Coronary artery (tissue), 2 donors: ENCODE measurements at places on chromosomes 16 and 17.

GRCh38 chr16:4087099-4087885 is 28.9 kb downstream of the ADCY9 start:
- peak; percentile 45 for DNase-seq

DNA sequence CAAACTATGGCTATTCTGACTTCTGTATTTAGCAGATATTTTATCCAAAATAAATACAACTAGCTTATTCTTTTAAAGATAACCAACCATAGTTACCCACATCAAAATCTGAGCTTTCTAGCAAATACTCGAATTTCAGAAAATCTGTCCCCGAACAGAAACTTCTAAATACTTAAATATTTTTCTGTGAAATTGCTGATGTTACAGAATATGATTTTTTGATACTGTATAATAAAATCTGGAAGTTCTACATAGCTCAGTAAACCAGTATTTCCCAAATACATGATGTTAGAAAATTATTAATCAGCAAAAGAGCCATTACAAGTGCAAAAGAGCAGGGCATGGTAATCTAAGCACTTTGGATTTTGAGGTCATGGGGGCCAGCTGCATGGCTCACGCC is 114.9 kb downstream of the CDH8 start:
- DNase-seq: no peak

DNA sequence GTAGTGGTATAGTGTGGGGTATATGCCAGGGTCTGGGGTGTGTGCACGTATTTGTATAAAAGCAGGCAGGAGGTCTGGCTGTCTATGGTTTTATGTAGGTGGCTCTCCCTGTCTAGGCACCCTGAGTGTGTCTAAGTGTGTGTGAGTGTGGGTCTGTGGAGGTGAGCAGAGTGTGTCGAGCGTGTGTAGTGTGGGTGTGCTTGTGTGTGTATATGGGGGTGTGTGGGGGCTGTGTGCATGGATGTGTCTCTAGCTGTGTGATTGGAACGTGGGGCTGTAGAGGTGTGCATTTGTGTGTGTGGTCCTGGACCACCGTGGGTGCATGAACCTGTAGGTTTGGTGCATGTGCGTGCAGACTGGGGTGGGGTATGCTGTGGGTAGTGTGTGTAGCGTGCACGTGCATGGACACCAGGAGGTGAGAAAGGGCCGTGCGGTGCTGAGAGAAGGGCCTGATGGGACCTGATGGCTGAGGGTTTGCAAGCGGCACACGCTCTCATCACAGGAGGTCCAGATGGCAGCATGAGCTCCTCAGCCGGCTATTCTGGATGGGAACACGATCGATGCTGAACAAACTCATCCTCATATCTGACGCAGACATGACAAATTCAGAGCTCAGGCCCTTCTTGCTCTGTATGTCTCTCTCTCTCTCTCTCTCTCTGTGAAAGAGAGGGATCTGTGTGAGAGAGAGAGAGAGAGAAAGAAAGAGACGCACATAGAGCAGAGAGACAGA is 27.7 kb downstream of the SPACA3 start:
- peak; percentile 52 for DNase-seq

- no peak for DNase-seq
These were observed 6.9 kb downstream of the HIRIP3 start for GRCh38 chr16:29988346-29989075.

GRCh38 chr16:79041206-79041605 is 559.3 kb downstream of the MAF start:
- DNase-seq: no peak

- no peak for DNase-seq
These were observed 17.4 kb upstream of the SUPT4H1 start for GRCh38 chr17:58369214-58370031.

DNA sequence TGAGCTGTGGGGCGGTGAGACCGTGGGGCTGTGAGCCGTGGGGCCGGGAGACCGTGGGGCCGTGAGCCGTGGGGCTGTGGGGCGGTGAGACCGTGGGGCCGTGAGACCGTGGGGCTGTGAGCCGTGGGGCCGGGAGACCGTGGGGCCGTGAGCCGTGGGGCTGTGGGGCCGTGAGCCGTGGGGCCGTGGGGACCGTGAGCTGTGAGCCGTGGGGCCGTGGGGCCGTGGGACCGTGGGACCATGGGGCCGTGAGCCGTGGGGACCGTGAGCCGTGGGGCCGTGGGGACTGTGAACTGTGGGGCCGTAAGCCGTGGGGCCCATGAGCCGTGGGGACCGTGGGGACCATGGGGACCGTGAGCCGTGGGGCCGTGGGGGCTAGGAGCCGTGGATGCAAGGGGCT is 24.6 kb upstream of the PVALEF start:
- DNase-seq: no peak

DNA sequence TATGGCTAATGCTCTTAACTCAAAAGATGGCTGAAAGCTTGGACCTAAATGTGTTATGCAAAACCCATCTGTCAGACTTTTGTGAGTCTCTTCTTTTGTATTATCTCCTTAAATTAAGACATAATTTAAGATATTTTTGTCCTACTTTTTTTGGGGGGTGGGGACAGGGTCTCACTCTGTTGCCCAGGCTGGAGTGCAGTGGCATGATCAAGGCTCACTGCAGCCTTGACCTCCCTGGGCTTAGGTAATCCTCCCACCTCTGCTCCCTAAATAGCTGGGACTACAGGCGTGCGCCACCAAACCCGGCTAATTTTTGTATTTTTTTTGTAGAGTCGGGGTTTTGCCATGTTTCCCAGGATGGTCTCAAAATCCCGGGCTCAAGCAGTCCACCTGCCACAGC is 7.1 kb downstream of the CLTC start:
- DNase-seq: no peak

GRCh38 chr16:22804893-22805292 is 9.1 kb upstream of the HS3ST2 start:
- no peak for DNase-seq

DNA sequence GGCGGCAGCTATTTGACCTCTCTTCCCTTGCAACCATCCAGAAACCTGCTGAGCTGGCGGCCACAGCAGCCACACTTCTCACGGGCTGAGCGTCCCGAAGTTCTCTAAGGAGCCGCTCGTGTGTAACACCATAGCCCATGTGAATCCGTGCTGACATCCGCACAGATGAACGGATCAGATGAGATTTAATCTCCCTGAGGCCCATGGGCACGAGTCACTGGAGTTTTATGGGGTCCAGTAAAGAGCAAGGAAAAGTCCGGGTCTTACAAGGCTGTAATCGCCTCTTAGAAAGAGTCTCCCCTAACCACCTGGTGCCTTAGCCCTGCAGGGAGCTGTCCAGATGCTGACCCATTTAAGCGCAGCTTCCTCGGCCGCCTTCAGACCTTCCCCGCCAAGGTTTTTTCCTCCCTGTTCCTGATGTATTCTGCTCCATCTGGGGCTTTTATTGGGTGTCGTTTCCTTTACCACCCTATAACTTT is 5.5 kb upstream of the CACNG5 start:
- no peak for DNase-seq

GRCh38 chr16:53911513-53911912 is 207.6 kb downstream of the FTO start:
- DNase-seq: no peak

GRCh38 chr16:78664811-78665772 is 565.6 kb downstream of the WWOX start:
- no peak for DNase-seq

DNA sequence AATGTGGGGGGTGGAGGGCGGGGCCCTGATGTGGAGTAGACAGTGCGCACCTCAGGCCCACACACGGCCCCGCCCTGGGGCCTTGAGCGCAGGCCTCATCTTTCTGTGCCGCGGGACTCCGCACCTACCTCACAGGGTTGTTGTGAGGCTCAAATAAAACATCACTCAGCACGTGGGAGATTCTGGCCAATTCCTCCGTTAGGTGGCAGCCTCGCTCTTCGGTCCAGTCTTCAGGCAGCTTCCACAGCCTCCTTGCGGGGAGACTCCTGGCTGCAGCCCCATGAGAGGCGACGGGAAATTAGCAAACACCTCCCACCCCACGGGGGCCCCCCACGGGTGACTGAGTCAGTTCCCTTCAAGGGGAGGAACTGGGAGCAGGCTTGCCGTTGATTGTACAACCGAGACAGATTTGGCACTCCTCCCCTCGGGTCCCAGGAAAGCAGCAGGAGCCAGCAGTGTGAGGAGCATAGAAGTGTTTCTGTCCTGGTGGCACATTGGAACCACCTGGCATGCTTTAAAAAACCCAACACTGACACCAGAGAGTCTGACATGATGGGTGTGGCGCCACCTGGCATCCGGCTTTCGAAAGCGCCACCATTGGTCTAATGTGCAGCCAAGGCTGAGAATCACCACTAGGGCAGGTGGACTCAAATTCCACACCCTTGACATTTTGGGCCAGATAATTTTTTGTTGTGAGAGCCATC is 7.6 kb downstream of the MRM1 start:
- no peak for DNase-seq

GRCh38 chr17:66834919-66835454 is at the start of gene CACNG5:
CACNG5 (plus strand) TSS chr17:66835117; CDS start chr17:66877333, 42,216 bp downstream.
- no peak for DNase-seq

- no peak for DNase-seq
These were observed 1.2 kb upstream of the GLIS2 start for GRCh38 chr16:4314532-4315185.

DNA sequence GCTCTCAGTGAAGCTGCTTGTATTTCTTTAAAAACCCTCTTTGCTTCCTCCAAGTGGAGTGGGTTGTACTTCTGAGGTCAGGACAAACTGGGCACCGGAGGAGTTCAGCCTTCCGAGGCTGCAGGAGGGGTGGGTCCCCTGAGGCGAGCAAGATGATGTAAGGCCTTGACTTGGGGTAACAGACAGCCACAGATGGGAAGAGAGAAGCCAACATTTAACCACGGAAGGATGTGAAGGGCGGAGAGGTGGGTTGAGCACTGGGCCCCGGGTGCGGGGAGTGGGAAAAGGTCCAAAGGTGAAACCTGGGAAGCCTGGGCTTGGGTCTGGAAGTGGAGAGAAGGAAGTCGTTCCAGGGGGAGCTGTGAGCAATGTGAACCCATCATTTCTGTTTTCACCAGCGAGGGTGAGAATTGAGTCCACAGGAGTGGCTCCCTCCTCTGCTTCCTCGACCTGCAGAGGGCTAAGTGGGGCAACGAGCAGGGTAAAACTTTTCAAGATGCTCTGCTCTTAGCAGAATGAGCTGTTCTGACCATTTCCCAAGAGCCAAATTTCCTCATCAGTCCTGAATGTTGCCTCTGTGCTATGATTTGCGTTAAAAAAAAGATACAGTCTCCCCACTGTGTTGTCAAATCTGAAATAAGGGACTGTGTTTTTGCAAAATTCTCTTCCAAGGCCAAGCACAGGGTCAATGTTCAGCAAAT is 137.7 kb upstream of the CRHR1 start:
- DNase-seq: no peak

- DNase-seq: no peak
These were observed 6.0 kb downstream of the BPTF start for GRCh38 chr17:67831268-67831667.

- no peak for DNase-seq
These were observed 267.2 kb downstream of the TMEM114 start for GRCh38 chr16:8323153-8323552.

GRCh38 chr17:79835953-79836509 is 3.2 kb downstream of the CBX4 start:
- DNase-seq: no peak

DNA sequence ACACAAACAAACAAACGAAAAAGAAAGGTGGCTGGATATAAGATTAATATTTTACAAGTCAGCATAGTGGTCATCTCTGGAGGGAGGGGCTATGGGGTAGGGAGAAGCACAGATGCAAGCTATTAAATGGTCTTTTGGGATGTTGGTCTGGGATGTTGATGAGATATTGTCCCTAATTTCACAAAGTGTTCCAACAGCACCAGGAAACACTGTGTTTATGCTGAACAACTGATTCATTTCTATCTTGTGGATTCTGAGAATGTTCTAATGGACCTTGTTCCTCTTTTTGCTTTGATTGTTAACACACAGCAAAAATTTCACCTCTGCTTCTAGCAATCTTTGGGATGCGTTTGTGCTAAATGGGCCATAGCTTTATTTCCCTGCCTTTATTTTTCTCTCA is 9.7 kb downstream of the PECAM1 start:
- DNase-seq: peak; percentile 14

- no peak for DNase-seq
These were observed 460 bp upstream of the SLC13A2 start for GRCh38 chr17:28472871-28473497.

- no peak for DNase-seq
These were observed 23.9 kb downstream of the DNAI2 start for GRCh38 chr17:74297941-74298340.

GRCh38 chr16:13333336-13333735 is 431.9 kb downstream of the SHISA9 start:
- no peak for DNase-seq

- no peak for DNase-seq
These were observed 1.6 kb downstream of the CD7 start for GRCh38 chr17:82315703-82316358.

DNA sequence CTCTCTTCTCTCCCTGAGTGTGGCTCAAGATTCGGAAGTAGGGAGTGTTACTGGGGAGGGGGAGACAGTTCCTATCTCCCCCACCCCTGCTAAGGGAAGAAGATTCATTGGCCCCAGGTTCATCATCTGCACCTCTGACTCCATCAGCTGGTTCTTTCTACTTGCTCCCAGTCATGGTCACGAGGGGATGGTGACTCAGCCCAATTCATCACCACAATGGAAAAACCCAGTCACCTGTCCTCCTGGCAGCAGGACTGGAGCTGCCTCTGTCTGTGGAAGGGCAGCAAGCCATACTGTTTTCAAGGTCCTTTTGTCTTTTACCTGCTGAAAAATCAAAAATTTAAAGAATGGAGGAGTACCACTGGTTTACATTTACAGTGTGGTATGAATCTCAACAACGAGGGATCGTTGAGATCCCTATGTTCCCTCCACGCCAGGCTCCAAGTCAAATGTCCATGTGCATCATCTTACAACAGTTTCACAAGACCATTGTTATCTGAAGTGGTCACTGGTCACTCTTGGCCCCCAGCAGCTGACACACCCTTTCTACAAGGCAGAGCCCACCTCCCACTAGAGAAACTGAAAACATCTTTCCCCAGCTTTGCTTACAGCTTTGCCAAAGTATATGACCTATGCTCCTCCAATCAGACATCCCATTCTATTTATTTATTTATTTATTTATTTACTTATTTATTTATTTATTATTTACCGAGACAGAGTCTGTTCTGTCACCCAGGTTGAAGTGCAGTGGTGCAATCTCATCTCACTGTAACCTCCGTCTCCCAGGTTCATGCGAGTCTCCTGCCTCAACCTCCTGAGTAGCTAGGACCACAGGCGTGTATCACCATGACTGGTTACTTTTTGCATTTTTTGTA is 40.4 kb upstream of the NDRG4 start:
- no peak for DNase-seq

DNA sequence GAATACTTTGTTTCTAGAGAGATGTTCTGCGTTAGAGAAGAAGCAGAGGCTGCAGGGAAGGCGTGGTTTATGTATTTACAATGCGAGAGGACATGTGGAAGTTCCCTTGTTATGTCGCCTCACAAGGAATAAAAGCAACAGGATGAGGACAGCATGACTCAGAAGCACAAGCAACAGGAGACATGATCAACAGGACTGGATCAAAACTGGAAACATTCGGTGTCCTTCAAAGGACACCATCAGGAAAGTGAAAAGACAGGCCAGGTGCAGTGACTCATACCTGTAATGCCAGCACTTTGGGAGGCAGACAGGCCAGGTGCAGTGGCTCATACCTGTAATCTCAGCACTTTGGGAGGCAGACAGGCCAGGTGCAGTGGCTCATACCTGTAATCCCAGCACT is 52.6 kb downstream of the CCDC57 start:
- DNase-seq: no peak
